ENCODE measurements at places on chromosomes 13 and 19. TPM values are rescaled to one million over a fixed set of nuclear protein-coding genes. Genes with fewer than 3 reads are reported as not detected.

GRCh38 chr13:107069108-107069776 is 501.3 kb upstream of the ARGLU1 start:
- DNase-seq: no peak

DNA sequence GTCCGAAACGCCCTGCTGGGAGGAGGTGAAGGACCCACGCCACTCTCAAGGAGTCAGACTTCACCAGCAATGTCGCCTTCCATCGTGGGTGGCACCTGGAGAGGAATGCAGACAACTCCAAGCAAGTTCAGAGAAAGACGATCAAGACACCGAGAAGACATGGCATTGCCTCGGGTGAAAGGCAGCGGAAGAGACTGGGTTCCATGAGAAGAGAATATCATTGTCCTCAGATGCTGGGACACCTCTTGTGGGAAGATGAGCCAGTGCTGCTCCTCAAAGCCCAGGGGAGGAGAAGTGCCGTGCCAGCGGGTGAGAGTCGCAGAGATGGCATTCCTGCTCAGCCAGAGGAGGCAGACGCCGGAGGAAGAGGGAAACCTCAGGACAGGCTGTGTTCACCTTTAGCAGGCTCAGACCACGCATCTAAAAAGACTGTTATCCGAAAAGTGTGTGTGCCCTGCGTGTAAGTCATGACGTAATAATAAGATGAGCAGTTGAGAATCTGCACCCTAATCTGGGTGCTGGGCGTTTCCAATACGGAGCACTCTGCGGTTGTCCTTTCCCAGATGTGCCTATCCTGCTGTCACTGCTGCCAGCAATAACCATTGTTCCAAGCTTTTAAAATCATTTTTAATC is 144.6 kb upstream of the SPACA7 start:
- no peak for DNase-seq

DNA sequence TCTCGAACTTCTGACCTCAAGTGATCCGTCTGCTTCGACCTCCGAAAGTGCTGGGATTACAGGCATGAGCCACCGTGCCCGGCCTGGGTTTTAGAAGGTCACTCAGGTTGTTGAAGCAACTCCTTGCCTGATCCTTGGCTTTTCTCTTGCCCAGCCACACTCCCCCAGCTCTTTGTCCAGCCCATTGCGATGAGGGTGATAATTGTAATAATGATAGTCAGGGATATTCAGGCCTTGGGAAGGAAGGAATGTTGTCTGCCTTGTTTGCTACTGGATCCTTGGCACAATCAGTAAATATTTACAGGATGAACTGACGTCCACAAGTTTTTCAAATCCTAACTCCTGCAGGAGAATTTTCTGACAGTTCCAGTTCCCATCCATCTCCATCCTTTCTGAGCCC is 1.8 kb downstream of the THOP1 start:
- DNase-seq: no peak

Gene RFXAP
- 13.3 TPM for total RNA-seq

Gene PPP1R37
- total RNA-seq: 15.8 TPM
